ENCODE measurements at places on chromosomes 3 and 15.

GRCh38 chr3:17195192-17195611, 310.4 kb downstream of the PLCL2 start:
- no peak for DNase-seq

DNA sequence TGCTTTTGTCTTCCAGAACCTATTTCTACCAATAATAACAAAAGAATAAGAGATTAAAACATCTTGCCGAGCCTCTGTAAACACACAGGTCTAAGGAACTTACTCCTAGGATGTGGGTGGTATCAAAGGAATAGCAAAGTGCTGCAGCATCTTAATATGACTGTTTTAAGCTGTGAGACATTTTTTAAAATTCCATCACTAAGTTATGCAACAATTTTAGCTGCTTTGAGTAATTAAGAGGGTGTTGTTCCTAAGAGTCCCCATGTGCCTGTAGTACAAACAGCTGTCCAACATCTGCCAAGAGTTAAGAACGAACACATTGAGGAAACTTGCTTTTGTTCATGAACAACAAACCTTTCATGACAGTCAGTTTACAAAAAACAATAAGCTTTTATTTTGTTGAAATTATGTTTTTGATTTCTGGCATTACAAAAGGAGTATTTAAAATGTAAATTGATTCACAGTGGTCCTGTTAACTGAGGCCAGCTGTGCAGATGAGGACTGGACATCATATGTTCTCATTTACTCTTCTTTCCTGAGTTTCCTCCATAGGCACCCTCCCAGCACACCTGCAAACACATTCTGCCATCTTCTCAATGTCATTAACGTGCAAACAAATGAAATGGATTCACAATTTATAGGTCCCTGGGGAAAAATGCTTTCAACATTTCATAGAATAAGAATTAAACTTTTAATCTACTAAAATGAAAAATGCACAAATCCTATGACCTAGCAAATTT, 337.3 kb upstream of the ARHGEF26 start:
- no peak for DNase-seq

GRCh38 chr15:41648097-41648496, 12.1 kb upstream of the MGA start:
- no peak for DNase-seq

GRCh38 chr15:65083262-65083701, 6.7 kb downstream of the KBTBD13 start:
- DNase-seq: no peak

DNA sequence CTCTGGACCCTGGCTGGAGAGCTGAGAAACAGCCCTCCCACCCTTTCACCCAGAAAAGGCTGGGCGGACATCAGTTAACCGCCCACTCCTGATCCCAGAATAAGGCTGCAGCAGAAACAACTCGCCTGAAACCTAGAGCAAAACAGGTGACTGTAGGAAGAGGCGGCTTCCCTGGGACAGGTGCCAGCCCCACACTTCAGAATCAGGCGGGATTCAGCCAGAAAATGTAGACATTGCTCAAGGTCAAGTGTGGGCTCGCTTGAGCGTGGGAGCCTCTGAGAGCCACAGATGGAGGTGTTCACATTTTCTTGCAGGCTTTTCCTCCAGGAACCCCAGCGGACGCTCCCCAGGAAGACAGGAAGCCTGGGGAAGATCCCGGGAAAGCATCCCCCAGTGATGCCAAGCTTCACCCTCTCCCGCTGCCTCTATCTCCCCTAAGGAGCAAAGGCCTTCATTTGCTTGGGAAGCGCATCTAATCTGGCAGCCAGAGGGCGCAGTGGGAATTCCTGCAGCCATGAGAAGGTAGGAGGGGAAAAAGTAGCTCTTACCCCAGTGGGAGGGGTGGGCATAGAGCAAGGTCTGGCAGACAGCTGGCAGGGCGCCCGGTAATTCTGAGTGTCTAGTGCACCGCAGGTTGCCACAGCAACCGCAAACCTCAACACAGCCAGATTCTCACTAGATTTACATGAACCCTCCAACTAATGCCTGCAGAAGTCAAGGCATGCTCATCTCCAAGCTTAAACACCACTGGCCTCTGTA, 77.7 kb downstream of the OCA2 start:
- DNase-seq: no peak

DNA sequence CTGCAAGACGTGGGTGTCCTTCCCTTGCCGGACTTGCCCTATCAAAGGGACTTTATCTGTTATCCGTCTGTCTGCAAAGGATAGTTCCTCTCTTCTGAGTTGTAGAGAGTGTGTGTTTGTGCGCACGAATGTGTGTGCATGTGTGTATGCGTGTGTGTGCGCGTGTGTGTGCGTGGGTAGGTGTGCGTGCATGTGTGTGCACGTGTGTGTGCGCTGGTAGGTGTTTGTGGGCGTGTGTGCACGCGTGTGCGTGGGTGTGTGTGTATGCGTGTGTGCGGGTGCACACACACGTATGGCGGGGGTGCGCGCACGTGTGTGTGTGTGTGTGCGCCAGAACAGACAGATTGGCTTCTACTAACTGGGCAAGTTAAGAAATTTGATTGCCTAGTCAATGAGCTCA, 4.1 kb upstream of the BMF start:
- DNase-seq: no peak

GRCh38 chr3:111895071-111895470, 36.0 kb downstream of the PHLDB2 start:
- no peak for DNase-seq

GRCh38 chr15:77839456-77839855, 206.7 kb upstream of the LINGO1 start:
- DNase-seq: no peak

DNA sequence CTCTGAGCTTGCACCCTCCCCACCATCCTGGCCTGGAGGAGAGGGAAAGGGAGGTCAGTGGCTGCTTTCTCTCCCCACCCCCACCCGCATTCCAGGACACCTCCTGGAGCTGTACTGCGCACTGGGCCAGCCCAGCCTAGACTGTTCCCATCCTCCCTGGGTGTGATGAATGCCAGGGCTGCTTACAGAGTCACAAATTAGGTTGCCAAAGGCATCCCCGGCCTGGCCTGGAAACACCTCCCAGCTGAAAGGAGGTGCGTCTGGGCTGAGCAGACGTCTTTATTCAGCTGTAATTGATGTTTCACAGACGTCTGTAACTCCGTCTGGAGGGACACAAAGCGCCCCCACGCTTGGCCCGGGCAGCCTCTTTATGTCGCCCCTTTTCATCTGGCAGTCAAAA, 47.6 kb downstream of the RHCG start:
- DNase-seq: no peak

- no peak for DNase-seq
Observed at GRCh38 chr3:187299611-187300010, 8.1 kb upstream of the MASP1 start.

GRCh38 chr15:94075349-94075748, 156.0 kb upstream of the MCTP2 start:
- DNase-seq: no peak

GRCh38 chr15:38267421-38268022, 14.9 kb downstream of the SPRED1 start:
- no peak for DNase-seq

GRCh38 chr3:123104550-123104949, 37.7 kb downstream of the PDIA5 start:
- no peak for DNase-seq

DNA sequence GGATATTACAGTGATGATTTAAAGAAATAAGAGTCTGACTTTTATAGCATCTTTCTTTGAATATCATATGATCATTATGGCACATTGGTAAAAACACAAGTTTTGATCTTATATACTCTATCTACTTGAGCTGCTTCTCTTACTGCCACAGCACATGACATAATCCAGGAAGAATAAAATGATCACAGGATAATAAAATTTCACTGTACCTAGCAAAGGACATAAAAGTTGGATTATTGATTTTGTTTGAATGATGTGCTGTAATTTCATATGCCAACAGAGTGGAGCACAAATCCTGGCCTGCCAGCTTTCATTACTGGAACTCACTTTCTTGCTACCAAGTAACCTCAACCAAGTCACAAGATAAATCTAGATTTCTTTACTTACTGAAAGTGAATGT, 162.1 kb upstream of the NANOGP8 start:
- no peak for DNase-seq

GRCh38 chr3:68893600-68894239, 38.6 kb downstream of the TAFA4 start:
- DNase-seq: no peak

DNA sequence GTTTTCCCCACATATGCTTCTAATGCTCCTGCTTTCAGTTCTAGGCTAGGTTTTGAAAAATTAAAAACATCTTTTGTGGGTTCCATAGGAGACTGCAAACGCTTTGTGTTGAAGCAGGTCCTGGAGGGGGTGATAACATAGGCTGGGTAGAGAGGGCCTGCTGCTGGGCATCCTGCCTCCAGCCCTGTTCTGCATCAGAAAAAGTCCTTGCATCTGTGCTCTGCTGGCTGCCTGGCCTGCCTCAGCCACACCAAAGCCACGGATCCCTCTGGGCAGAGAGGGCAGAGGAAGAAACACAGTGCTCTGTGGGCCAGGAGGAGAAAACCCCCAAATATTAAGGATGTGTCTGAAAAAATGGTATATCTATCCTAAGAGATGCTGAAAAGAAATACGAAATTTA, 3.9 kb upstream of the ARPP21 start:
- no peak for DNase-seq

DNA sequence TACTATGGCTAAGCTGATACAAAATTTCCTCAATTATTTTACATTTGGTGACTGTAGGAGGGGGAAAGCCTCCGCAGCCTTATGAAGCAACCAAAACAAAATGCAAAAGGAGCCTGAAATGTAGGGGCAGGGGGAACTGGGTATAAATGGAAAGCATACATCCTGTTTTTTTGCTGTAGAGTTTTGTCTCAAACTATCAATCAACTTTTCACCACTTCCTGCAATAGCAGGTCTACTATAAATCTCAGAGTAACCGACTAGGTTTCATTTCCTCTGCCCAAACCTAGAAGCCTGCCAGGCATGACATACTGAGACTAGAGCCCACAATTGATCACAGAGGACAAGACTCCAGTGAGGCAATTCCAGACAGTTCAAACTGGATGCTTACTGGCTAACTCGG, 91.3 kb downstream of the SHQ1 start:
- no peak for DNase-seq

- DNase-seq: no peak
Observed at GRCh38 chr15:68210821-68211655, 5.9 kb upstream of the CALML4 start.

DNA sequence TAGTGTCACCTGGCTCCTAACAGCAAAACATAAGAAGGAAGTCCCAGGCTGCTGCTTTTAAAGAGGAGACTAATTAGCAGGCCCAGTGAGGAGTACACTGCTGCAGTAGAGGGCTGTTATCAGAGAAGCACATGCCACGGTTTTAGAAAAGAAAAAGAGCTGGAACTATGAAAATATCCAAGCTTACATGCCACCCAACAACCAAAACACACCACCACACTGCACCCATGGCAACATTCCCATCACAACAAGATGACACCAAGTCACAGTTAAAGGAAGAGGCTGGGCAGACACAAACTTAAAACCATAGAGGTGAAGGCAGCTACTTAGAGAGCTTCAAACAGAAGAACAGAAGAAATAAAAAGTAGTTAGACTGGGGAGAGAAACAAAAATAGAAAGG, 37.0 kb downstream of the NPTN start:
- DNase-seq: no peak
